ENCODE measurements at places on chromosomes 3 and 15.

DNA sequence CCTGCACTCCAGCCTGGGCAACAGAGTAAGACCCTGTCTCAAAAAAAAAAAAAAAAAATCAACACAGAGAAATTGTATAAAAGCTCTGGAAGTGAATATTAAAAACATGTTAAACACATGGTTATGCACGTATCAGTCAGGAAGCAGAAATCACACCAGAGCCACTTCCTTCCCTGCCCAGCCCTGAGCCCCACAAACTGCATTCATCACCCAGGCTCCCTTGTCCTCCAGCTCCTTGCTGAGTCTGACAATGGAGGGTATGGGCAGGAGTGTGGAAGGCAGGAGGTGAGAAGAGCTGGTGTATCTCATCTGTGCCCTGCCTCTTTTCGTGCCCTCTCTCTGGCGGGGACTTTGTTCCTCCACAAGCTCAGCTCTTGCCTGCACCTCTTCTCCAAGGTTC is 12.1 kb upstream of the LOXL1 start:
- DNase-seq: peak; percentile 37

GRCh38 chr3:139355891-139356290 is 12.1 kb downstream of the MRPS22 start:
- DNase-seq: no peak

GRCh38 chr3:189500299-189500698 is 130.9 kb upstream of the TP63 start:
- no peak for DNase-seq

DNA sequence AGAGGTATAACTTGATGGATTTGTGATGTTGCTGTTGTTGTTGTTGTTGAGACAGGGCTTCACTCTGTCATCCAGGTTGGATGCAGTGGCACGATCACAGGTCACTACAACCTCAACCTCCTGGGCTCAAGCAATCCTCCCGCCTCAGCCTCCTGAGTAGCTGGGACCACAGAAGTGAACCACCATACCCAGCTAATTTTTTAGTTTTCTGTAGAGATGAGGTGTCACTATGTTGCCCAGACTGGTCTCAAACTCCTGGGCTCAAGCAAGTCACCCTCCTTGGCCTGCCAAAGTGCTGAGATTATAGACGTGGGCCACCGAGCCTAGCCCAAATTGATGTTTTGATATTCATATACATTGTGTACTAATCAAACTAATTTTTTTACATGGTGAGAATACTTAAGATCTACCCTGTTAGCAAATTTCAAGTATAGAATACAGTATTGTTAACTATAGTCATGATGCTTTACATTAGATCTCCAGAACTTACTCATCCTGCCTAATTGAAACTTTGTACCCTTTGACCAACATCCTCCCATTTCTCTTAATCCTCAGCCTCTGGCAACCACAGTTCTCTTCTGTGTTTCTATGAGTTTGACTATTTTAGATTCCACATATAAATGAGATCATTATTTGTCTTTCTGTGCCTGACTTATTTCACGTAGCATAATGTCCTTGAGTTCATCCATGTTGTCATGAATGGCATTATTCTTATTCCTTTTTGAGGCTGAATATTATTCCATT is 23.2 kb downstream of the LMCD1 start:
- no peak for DNase-seq

DNA sequence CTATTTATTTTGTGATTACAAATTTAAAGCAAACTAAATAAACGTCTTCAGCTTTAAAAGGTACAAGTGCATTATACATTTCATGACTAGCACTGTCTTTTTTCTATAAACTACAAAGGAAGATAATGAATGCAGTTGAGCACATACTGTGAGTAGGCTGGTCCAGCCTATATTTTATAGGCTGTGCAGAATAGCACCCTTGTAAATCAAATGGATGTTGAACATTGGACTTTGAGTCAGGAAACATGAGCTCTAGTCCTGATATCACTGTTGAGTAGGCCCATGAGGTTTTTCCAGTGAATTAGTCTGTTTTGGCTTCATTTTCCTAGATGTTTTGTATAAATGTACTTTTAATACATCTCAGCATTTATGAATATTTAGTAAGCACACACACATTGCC is 447.3 kb upstream of the KCNMB2 start:
- DNase-seq: no peak

DNA sequence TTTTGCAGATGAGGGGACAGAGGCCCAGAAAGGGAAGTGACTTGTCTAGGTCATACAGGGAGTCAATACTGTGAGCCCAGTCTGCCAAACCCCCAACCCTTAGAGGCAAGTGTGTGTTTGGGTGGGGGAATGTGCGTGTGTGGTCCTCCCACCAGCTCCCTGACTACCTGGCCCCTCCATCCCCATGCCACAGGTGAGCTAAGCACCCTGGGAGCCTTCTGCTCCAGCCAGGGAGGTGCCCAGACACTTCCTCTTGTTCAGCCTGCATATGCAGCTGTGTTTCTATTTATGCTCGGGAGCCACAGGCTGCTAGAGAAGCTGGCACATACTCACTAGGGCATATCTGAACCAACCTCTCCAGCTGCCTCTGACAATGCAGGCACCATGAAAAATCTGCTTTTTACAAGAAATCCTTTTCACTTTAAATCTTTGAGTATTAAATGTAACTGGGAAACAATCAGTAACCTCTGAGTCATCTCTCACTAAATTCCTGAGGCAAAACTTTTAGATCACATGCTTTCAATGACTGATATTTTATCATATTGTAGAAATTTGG is 20.7 kb downstream of the TBC1D2B start:
- no peak for DNase-seq

- no peak for DNase-seq
Measured at GRCh38 chr15:80989081-80989517, 520 bp downstream of the MESD start.

- DNase-seq: no peak
Measured at GRCh38 chr3:69252631-69253030, 130.2 kb upstream of the LMOD3 start.

DNA sequence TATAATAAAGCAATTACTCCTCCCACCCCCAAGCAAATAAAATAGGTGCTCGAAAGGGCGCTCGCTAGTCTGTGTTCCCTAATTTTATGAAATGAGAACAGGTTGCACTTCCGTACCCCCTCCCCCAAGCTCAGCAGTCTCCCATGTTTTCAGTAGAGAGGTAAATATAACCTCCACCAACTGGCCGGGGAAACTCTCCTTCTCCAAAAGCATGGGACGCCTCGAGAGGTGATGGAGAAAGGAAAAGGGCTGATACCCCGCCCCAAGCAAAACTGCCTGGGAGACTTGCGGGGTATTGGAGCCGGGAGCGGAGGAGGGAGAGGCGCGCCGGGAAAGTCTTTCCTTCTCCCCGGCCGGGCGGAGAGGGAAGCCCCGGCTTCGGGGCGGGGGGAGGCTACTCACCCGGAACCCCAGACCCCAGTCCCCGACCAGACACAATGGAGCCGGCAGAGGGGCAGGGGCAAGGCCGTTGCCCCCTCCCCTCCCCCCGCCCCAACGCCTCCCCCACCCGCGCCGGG is 605 bp downstream of the DCUN1D1 start:
- DNase-seq: peak; percentile 49

DNA sequence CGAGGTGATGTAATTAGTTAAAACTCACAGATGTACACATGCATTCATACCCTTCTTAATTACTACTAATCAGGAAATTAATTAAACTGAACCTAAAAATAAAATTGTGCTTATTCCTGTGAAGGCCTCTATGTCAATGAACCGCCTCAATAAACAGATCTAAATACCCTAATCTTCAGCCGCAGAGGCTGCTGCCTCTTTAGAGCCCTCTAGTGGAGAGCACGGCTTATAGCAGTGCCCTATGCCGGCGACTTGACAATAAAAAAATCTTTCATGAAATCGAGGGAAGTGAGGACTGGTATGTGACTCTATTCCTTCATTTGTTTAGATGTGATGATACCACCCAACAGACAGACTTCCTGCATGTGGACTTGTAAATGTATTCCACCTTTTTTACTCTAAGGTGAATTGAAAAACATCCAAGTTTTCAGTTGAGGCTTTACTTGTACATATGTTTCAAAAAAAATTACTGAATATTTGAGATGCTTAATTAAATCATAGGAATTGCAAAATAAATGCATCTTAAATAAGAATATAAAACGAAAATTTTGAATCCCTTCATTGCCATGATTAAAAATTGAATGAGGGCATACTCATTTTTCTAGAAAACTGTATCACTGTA is 8.3 kb upstream of the EPHA3 start:
- DNase-seq: peak; percentile 49

DNA sequence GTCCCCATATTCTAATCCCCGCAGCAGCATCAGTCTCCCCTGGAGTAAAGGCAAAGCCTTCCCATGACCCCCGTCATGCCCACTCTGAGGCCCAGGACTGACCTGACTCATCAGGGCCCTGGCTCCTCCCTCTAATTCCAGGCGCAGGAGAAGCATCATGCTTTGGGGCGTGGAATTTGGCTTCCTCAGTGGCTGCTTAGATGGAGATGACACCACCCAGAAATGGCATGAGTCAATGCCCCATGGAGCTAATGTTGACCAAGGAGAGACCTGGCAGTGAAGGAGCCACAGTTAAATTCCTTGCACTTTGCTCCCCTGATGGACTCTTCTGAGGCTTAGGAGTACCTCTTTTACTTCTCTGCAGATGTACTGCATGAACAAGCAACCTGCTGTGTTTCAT is 204.2 kb upstream of the PROK2 start:
- DNase-seq: no peak

DNA sequence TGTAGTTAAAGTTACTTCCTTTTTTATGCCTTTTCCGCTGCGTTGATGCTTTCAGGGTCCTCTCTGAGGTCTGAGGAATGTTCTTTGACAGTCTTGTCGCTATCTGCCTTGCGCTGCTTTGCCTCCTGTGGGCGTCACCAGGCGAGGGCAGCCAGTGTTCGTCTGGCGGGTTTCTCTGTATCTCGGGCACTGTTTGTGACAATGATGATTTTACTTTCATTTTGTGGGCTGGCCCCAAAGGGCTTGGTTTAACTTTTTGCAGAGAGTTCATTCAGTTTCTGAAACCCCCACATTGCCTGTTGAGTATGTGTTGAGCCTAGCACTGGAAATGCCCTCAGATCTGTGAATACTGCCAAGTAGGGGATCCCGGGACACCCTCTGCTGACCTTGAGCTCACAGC is 24.6 kb upstream of the SACM1L start:
- DNase-seq: peak; percentile 83

- DNase-seq: no peak
Measured at GRCh38 chr3:171183042-171183441, 156.5 kb upstream of the SLC2A2 start.

- no peak for DNase-seq
Measured at GRCh38 chr3:31364711-31365110, 168.0 kb upstream of the STT3B start.

- no peak for DNase-seq
Measured at GRCh38 chr3:32870373-32871095, 52.7 kb downstream of the TRIM71 start.

DNA sequence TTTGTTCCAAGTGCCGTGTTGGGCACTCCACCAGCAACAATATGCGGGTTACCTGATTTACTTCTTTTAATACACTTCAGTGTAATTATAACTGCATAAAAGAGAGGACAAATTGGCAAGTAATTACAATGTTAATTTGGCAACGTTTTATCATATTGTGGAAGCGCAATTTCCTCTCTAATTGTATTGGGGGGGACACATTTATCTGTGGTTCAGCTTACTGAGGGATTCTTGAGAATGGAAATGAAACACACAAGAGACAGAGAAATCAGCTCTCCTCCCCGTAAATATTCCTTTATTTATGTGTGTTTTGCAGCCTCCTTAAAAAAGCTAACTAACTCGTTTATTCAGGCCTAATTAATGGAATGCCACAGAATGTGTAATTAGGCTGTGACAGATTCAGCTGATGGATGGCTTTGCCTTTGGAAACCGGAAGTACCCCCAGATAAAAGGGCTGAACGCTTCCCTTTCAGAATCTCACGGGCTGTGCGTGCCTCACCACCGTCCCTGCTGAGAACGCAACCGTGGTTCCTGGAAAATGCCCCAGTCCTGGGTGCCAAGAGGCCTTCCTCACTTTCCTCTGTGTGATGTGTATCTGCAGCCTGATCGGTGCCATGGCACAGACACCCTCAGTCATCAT is 247.1 kb upstream of the ST8SIA2 start:
- no peak for DNase-seq

DNA sequence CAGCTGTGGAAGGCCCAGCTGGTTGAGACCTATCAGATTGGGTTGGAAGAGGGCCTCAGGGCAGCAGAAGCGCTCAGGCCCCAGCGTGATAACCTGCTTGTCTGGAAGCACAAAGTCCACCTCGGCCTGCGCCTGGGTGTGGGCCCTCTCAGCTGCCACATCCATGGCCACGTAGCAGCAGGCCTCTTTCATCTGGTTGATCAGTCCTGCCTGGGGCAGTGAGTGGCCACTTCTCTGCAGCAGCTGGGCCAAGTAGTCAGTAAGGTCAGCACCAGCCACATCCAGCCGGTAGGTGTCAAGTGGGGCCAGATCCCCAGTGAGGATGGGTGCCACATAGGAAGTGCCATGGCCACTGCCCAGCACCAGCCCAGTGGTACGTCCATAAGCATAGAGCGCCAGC is 3.9 kb upstream of the CAMKV start:
- DNase-seq: no peak

- no peak for DNase-seq
Measured at GRCh38 chr3:15451216-15452113, 24.1 kb downstream of the EAF1 start.

DNA sequence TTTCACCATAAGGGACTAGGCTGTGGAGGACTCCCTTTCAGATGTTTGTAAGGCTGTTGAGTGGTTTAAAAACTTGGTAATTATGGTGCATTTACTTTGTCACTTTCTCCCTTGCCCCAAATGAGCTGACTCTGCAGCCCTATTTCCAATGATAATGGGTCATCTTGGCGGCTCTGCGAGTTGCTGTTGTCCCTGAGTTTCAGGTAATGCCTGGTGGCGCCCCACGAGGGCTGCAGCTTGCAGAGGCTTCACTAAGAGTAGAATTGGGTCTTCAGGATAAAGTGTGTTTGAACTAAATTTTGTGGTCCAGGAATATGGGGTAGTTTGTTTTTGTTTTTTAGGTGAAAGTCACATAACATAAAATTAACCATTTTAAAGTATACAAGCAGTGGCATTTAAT is 450.1 kb upstream of the CFAP20DC start:
- no peak for DNase-seq

DNA sequence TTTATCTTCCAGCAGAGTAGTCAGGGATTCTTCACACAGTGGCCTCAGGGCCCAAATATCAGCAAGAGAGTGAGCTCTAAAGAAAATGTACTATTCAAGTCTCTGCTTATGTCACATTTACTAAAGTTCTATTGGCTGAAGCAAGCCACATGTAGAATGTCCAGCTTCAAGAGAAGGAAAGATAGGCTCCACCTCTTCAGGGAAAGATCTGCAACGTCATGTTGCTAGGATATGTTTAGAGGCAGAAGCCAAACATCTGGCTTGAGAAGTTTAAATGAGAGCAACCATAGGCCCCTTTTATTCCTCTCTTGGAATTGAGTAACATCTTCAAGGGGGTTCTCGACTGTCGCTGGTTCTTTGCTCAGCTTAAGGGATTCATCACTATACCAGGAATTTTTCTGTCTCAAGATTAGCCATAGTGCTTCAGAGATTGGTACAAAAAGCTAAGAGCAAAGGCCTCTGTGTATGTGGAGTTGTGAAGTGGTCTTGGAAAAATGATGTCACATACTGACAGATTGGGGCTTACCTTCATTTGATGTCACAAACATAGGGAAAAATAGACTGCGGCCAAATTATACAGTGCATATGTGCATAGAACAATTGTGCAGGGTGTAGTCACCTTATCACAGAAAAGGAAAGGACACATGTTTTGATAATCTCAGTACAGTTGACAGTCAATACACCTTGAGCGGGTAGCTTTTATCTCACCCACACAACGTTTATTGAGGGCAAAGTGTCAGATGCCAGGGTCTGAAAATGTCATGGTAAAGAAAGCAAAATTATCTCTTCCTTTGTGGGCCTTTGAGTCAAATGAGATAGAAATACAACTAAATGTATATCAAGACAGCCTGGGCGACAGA is 11.3 kb upstream of the THRB start:
- DNase-seq: no peak

Data from activated naive CD4-positive, alpha-beta T cell treated with anti-CD3 and anti-CD28 coated beads, Interleukin-2, amount 10 ng/mL, durations not matched to agents 7 days and 5 days (primary cell).